ENCODE measurements at places on chromosomes 3 and 15. TPM values are rescaled to one million over a fixed set of nuclear protein-coding genes. Genes with fewer than 3 reads are reported as not detected.

Gene FEZF2
- not detected for total RNA-seq

DNA sequence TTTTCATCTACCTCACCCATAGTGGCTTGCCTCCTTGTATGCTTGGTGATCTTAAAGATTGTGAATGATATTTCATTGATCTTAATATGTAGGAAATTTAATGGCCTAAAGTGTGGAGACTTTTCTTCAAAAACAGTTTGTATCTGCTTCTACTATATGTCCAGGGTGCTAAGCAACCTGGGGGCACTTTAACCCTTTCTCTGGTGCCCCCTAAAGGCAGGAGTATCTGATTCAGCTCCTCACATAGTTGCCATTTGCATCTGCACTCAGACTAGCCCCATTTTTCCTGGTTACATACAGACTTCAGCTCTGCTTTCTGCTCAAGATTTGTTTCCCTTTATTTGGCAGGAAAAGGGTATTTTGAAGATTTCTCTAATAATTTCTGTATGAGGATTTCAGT lies 5.2 kb upstream of the PFN2 start:
- peaks cover 2% of the 10 kb centered on the region for H3K36me3 ChIP-seq
- no peak for DNase-seq
- H3K4me1 ChIP-seq, result peaks cover 8% of the 10 kb centered on the region
- H3K27ac ChIP-seq, result no peak overlapping the region

DNA sequence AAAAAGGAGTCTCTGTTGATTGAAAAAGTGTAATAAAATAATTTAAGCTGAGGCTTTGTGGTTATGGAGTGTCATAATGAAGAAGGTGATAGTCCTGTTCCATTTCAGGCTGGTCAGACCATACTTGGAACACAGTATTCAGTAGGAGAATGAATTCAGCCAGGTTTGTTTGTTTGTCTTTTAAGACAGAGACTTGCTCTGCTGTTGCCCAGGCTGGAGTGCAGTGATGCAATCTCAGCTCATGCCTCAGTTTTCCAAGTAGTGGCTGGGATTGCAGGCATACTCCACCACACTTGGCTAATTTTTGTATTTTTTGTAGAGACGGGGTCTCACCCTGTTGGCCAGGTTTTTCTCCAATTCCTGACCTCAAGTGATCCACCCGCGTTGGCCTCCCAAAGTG lies 33.5 kb downstream of the IQGAP1 start:
- H3K27me3 ChIP-seq, result no peaks in the 10 kb centered on the region
- DNase-seq, result no peak
- peaks cover 24% of the 10 kb centered on the region for H3K36me3 ChIP-seq
- H3K4me3 ChIP-seq, result no peak overlapping the region
- H3K4me1 ChIP-seq, result peaks cover 58% of the 10 kb centered on the region

DNA sequence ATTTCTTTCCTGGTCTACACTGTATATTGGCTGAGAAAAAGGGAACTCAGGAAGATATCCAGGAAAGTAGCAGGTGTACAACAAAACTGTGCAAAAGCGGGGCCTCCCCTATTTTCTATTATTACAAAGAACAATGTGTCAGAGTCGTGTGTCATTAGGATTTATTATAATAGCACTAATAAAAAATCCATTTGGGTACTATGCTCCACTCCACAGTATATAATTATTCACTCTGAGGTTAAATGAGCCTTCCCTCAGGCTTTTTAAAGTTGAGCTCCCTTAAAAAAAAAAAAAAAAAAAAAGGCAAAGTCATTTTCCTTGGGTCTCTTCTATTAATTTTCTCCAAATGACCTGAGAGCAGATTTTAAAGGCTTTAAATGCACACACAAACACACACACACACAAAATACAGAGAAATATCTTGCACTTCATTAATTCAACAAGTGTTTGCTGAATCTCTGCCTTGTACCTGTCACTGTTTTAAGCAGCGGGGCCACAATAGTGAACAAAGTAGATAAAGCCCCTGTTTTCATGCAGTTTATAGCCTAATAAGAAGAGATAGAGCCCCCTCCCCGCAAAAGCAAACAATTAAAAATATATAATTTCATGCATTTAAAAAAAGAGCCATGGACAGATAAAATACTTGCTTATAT lies 1.3 kb upstream of the DPP8 start:
- peaks cover 12% of the 10 kb centered on the region for H3K36me3 ChIP-seq
- no peak overlapping the region for H3K27ac ChIP-seq
- H3K27me3 ChIP-seq, result no peaks in the 10 kb centered on the region
- no peak for DNase-seq
- peaks cover 29% of the 10 kb centered on the region for H3K4me1 ChIP-seq

DNA sequence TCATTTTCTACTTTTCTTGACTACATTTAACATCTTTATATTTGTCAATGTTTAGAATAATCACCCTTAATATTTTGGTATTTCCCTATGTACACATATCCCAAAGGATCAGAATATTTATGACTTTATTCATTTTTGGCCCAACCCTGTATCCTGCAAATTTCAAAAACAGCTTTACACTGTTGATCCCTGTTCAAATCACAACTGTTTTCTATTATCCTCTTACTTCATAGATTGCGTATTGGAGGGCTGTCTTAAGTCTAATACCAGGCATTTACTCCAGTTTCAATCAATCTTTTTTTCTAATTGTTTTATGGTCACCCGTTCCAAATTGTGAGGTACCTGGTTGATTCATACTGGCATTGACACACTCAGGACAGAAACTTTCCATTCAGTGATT lies 107.9 kb downstream of the RPL22L1 start:
- peaks cover 5% of the 10 kb centered on the region for H3K27me3 ChIP-seq
- no peak overlapping the region for H3K27ac ChIP-seq
- no peak overlapping the region for H3K4me3 ChIP-seq
- H3K36me3 ChIP-seq, result no peaks in the 10 kb centered on the region

GRCh38 chr3:151168269-151169094 lies 34.5 kb downstream of the GPR171 start:
- DNase-seq, result peak; percentile 85
- H3K4me3 ChIP-seq, result no peak overlapping the region
- H3K27ac ChIP-seq, result no peak overlapping the region
- H3K36me3 ChIP-seq, result no peaks in the 10 kb centered on the region
- no peaks in the 10 kb centered on the region for H3K27me3 ChIP-seq

GRCh38 chr3:104257486-104257885 lies 1109.2 kb upstream of the ALCAM start:
- no peak for DNase-seq
- no peak overlapping the region for H3K4me3 ChIP-seq
- H3K27me3 ChIP-seq, result no peaks in the 10 kb centered on the region
- no peaks in the 10 kb centered on the region for H3K4me1 ChIP-seq
- no peak overlapping the region for H3K27ac ChIP-seq

DNA sequence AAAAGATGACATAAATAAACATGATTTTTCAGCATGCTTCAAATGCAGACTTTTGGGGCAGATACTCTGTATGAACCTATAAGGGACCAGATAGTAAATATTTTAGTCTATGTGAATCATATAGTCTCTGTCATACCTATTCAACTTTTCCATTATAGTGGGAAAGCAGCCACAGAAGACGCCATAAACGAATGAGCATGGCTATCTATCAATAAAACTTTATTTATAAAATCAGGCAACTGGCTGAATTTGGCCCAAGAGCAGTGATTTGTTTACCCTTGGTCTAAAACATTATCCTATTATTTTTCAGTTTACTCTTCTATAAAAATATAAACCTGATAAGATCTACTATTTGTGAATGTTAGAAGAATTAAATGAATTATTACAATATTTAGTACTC lies 25.9 kb upstream of the VEPH1 start:
- H3K27ac ChIP-seq, result no peak overlapping the region
- no peak for DNase-seq

Gene ARPP21
- total RNA-seq, result not detected

Measured in activated CD4-positive, alpha-beta T cell treated with anti-CD3 and anti-CD28 coated beads, Interleukin-2, amount 10 ng/mL, durations not matched to agents 7 days and 5 days (primary cell).